Endothelial cell of umbilical vein (primary cell): ENCODE measurements at places on chromosomes 7 and 10.

DNA sequence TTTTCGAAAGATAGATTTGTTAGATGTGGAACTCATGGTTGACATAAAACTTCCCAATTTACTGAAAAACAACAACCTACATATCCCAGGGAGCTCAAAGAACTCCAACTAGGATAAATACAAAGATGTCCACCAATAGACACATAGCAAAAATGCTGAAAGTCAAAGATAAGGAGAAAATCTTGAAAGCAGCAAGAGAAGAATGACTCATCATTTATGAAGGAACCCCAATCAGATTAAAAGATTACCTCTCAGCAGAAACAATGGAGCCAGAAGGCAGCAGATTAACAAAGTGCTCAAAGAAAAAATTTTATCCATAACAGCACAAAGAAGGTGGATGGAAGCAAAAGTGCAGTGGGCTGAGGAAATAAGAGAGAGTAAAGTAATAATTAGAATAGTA is 908.6 kb downstream of the SORCS3 start:
- no peak for DNase-seq

- DNase-seq = no peak
Observed at GRCh38 chr7:36279200-36279925, 110.3 kb upstream of the ANLN start.

DNA sequence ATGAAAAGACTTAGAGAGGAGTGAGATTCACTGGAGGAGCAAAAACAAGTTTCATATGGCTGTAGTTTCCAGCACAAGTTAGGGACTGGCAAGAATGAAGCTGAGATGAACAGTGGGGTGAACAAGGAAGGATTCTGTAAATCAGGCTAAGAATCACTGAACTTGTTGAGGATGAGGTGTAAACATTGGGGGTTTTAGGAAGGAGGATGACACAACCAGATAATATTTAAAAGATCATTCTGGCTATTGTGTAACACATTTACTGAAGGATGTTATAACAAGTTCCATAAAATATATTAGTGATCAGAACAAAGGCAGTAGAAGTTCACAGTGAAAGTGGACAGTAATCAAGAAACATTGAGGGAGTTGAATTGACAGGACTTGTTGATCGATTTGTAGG is 68.9 kb downstream of the CD36 start:
- no peak for DNase-seq

DNA sequence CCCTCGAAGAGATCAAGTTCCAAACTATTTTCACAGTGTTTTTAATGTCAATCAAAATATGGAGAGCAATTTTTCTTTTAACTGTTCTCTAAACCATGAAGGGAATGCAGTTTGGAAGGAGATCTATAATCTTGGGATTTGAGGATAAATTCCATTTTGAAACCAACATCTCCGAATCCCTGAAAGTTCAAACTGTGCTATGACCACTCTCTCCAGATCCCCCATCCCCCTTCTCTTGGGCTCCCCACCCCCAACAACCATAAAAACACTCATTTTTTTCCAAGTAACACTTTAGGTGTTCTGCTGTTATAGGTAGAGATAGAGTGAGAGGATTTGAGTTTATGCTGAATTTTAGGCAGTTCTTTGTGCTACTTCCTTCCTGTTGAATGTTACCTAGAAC is 1.7 kb downstream of the CALD1 start:
- peak; percentile 21 for DNase-seq

DNA sequence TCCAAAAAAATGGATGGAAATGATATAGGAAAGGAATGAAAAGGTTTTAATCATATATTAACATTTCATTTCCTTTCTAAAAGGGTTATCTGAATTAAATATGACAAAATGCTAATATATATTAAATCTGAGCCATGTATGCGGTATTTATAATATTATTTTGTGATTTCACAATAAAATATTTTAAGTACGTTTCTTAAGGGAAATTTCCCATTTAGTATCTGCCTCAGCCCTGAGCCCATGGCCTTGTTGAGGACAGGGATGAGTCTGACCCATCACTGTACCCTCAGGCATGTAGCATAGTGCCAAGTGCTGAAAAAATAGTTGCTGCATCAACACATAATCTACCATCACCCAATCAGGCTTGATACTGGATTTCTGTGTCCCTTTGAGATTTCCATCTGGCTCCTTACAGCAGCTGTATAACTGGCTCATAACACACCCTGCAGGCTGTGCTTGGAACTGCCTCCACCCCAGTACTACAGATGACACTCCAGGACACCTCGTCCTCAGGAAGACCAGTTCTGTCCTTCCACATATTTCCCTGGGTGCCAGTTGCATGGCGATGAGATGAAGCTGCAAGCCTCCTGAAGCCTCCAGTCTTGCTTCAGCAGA is 59.4 kb upstream of the ASAH2 start:
- no peak for DNase-seq

GRCh38 chr7:115637128-115637527 is 393.4 kb downstream of the TFEC start:
- DNase-seq = no peak

DNA sequence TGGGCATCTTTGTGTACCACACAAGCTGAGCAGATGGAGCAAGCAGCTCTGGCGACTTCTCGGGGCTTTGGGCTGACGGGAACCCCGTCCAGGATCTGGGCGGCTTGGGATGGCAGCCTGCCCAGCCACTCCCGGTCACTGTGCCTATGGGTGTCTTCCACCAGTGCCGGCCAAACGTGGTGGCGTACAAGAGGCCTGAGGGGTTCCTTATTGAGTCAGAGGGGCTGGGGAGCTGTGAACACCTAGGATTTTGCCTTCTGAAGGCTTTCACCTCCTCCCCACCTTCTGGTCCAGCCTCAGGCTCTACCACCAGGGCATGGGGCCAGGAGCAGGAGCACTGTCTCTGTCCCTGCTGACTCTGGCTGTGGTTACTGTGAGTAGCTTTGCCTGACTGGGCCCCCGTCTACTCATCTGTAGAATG is 71.8 kb upstream of the PPIF start:
- no peak for DNase-seq

- peak; percentile 93 for DNase-seq
Observed at GRCh38 chr7:5773661-5774086, 7.8 kb downstream of the RNF216 start.

- DNase-seq = no peak
Observed at GRCh38 chr10:10959666-10960065, 58.0 kb upstream of the CELF2 start.

DNA sequence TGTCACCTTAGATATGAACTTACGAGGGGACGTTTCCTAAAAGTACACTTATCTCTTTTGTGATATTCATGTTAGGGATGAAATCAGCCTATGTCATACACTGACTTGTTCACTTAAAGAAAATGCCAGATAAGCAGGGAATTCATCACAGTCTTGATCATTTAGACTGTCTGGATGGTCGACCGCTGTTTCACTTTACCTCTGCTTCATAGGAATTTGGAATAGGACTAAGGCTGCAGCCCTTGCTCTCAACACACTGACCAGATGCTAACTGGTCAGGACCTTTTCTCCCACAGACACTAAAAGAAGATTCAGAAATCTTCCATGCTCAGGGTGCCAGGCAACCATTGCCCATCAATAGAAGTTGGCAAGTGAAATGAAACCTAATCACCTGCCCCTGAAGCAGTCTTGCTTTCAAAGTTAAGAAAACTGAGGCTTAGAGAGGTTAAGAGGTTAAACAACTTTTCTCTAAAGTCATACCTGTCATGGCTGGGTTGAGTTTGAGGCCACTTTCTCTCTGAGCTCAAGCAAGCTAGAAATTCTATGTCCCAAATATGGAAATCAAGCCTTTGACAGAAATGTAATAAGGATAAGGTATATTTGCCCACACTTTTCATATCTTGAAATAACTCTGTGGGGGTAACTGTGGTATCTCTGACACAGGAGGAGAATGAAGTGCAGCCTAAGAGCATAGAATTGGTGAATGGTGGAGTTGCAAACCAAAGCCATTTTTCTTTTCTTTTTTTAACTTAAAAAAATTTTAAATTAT is 77.1 kb downstream of the MAP3K8 start:
- DNase-seq = no peak

DNA sequence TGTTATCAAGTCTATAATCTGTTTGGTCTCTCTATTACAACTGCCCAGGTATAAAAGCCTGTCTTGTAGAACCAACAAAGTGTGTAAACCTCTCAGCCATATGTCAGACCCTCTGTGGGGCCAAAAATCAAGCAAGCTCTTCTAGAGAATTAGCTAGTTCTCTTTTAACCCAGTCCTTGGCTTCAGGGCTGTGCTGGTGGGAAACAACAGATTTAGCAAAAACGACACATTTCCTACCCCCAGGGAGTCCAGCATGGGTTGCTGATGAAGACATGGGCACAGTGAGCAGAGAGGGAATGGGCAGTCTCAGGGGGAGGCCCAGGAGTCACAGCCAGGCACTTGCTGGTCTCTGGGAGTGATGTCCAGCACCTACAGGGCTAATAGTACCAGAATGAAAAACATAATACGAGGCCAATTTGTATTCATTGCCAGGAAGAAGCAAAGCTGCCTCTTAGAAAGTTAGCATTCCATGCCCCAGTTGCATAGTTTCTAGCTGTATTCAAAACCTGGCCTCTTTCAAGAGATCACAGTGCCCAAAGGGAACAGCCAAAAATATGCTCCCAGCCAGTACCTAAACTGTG is 80.1 kb downstream of the FRMD4A start:
- DNase-seq = no peak

- no peak for DNase-seq
Observed at GRCh38 chr7:1536455-1536742, 5.9 kb downstream of the MAFK start.

DNA sequence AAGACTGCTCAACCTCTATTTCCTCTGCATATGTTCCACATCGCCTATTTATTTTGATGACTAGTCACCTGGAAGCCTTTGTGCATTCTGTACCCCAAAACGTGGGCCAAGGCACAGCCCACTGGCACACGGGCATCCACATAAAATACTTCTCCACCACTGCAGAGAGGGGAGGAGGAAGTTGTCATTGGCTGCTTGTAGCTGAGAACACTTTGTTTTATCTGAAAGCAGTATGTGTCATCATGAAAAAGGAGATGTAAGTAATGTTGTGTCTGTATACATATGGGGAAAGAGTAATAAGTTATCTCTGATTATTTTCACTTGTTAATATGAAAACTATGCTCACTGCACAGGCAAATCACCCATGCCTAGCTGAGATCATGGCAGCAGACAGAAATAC is 48.2 kb upstream of the AMPH start:
- no peak for DNase-seq

DNA sequence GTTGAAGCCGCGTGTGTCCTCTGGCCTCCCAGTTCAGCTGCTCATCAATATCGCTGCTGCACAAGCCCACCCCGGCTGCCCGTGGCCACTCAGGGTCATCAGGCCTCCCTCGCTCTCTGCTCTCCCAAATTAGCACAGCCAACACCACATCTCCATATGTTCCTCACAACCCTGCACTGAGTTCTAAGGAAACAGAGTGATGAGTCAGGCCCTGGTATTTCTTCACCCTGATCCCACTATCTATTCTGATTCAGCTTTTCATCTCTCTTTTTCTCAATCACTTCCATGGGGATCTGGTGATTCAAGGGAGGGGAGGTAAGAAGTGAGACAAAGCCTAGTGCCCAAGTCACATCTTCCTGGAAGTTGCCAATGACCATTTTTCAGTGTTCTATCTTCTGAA is 23.8 kb downstream of the CYTH3 start:
- DNase-seq = no peak

DNA sequence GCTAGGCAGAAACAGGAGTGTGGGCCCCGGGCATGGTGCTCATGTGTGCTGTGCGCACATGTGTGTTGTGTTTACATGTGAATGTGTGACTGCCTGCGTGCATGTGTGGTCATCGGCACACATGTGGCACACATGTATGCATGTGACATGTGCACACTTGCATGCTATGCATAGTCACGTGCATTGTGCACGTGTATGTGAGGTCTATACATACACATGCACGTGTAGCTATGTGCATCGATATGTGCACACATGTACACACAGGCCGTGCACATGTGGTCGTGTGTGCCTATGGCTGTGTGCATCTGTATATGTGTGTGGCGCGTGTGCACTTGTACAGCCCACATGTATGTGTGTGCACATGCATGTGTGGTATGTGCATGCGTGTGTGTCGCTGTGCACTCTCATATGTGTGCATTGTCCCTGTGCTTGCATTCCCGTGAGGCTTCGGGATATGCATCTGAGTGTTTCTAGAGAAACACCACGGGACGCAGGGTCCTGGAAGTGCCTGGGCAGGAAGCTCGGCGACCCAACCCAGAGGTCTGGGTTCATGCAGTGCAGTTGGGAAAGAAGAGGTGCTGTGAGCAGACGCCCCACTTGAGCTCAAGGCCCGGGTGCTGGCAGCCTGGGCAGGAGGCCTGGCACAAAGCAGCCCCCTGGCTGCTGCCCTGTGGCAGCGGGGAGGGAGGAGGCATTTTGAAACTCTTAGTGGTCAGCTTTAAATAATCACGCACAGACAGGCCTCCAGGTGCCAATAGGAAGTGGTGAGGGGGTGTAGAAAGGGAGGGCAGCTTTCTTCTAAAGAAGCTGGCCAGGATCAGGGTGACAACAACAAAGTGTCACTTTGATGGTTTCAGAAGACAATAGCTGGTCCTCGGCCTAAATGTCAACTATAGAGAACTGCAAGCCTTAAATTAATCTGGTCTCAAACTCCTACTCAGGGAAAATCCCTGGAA is 410.0 kb upstream of the MGMT start:
- DNase-seq = no peak

DNA sequence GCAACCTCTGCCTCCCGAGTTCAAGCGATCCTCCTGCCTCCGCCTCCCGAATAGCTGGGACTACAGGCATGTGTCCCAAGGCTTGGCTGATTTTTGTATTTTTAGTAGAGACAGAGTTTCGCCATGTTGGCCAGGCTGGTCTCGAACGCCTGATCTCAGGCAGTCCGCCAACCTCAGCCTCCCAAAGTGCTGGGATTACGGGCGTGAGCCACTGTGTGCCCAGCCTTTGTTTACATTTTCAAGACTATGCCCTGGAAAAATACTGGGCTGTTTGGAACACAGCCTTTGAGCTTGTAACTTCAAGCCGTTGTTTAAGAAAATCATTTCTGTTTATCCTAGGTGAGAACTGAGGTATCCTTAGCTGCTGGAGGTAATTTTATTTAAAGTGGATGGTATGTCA is 1.9 kb downstream of the ZKSCAN1 start:
- DNase-seq = no peak

- DNase-seq = no peak
Observed at GRCh38 chr10:2791774-2792443, 275.4 kb upstream of the PFKP start.

DNA sequence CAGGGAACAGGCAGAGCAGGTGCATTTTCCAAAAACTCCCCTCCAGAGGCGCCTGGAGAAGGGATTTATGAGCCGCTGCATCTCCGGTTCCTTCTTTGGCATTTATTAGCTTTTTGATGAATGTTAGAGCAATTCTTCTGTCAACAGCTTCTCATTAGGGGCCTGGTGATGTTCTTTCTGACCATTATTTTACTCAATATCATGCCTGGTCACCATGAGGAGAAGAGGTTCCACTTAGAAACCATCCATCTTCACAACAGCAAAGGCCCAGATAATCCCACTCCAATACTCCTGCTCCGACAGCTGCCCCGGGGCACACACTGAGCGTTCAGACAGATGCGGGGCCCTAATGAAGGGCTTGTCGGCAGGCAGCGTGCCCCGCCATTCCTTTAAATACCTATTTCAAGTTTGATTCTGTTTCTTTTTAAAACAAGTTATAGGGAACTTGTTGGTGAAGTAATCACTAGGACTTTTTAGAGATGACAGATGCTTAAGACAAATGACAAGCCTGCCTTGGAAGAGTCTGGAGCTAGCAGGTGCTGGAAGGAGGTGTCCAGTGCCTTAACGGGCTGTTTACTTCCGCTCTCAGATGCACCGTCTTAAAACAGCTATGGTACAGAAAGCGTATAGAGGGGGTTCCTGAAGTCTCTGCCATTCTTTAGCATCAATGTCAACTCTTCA is 31.7 kb downstream of the ECHDC3 start:
- DNase-seq = no peak
